ENCODE measurements at places on chromosomes 16 and 17. TPM values are rescaled to one million over a fixed set of nuclear protein-coding genes. Genes with fewer than 3 reads are reported as not detected.

ADORA2B gene
- 39.1 TPM for total RNA-seq

MT1A gene
- 0.28 TPM for total RNA-seq

TRPV2 gene
- total RNA-seq: 36.6 TPM

GAST gene
- not detected for total RNA-seq

NTN1 gene
- total RNA-seq: 0.09 TPM

RGS9 gene
- 2.8 TPM for total RNA-seq

IRX3 gene
- 0.65 TPM for total RNA-seq

CES4A gene
- 2.3 TPM for total RNA-seq

OR2C1 gene
- 0.09 TPM for total RNA-seq

CEMP1 gene
- total RNA-seq: not detected

VAC14 gene
- total RNA-seq: 13.7 TPM

TMC5 gene
- total RNA-seq: not detected

NRN1L gene
- total RNA-seq: 0.14 TPM
